Globus pallidus (tissue), 1 donor: ENCODE measurements at places on chromosomes 7 and 10.

DNA sequence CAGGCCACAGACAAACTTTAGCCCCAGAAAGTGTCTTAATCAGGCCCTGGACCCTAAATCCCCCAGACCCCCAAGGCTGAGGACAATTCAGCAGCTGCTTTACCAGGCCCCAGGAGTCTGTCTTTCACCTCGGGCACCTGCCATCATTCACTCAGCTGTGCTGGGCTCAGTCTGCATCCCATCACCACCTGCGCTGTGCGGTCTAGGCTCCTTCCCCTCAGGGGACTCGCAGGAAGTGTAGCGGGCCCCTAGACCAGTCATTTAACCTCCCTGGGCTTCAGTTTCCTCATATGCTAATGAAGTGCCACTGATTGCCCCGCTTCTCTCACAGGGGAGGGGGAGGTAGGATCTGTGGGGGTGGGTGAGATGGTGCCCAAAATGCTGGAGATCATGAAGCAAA, 76.4 kb upstream of the ZMIZ1 start:
- DNase-seq: no peak

- DNase-seq: no peak
These were observed 266.2 kb downstream of the CREB5 start for GRCh38 chr7:28678431-28678965.

- no peak for DNase-seq
These were observed 70.4 kb upstream of the CDK1 start for GRCh38 chr10:60707841-60708240.

DNA sequence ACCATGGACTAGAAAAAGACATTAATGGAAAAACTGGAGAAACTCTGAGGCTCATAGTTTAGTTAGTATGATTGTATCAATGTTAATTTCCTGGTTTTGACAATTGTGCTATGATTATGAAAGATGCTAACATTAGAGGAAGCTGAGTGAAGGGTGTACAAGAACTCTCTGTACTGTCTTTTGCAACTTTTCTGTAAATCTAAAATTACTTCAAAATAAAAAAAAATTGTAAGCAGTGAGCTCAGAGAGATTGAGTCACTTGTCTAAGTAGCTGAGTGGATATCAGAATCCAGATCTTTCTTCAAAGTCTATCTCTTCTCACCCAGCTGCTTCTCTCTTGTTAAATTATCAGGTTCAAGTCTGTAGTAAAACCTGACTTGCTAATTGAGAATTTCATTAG, 181.1 kb downstream of the PLCE1 start:
- no peak for DNase-seq

DNA sequence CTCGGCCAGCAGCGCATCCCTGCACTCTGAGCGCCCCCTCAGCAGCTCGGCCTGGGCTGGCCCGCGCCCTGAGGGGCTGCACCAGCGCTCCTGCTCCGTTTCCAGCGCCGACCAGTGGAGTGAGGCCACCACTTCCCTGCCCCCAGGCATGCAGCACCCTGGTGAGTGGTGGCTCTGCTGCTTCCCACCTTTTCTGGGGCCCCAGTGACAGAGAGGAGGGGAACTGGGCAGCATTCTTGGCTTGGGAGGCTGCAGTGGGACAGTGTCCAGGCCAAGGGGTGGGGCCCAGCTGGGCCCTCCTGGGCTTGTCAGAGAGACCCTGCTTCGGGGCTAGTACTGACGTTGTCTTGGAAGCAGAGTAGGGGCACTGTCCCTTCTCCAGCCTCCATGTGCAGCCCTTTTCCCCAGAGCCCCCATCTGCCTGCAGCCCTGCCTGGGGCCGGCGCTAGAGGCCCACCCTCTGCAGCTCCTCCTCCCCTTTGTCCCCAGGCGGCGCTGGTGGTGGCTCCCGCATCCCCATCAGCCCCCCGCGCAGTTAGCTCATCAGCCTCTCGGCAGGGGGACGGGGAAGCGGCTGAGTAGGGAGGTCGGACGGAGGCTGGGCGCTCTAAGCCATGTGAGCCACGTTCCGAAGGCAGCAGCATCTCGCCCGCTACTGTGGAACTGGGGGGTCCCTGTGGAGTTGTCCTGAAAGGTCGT, 29.2 kb downstream of the GBX1 start:
- DNase-seq: no peak
